Upper lobe of left lung (tissue), 6 donors: ENCODE measurements at places on chromosomes 6 and 20. TPM values are rescaled to one million over a fixed set of nuclear protein-coding genes. Genes with fewer than 3 reads are reported as not detected.
A peak's percentile ranks its signal among the peaks of the same experiment; 100 is the strongest.

NRM gene
- 6.1 TPM for total RNA-seq

GRCh38 chr6:144036835-144037195 lies 28.8 kb upstream of the PLAGL1 start:
- no peak for DNase-seq
- H3K27me3 ChIP-seq: no peaks in the 10 kb centered on the region
- peak overlapping the region; percentile 28 for H3K4me3 ChIP-seq
- no peaks in the 10 kb centered on the region for H3K4me1 ChIP-seq
- H3K36me3 ChIP-seq: no peaks in the 10 kb centered on the region

DNA sequence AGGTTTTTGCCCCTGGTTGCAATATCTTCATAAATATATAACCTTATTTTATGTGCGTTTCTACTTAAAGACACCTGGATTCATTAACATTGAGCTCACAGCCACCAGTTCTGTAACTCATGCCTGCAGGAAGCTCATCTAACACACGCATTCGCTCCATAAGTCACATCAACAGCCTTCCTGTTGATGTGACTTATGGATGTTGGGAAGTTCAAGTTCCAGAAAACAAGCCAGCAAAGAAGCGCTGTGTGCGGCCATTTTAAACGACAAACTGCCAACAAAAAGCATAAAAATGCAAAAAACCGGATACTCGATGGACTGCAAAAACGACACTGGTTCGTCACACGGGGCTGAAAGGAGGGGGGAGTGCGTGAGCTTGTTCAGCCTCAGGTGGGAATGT lies 77.9 kb upstream of the NFATC2 start:
- H3K36me3 ChIP-seq: peaks cover 22% of the 10 kb centered on the region
- DNase-seq: no peak
- H3K4me3 ChIP-seq: no peak overlapping the region
- H3K4me1 ChIP-seq: no peaks in the 10 kb centered on the region
- H3K27ac ChIP-seq: no peak overlapping the region

DNA sequence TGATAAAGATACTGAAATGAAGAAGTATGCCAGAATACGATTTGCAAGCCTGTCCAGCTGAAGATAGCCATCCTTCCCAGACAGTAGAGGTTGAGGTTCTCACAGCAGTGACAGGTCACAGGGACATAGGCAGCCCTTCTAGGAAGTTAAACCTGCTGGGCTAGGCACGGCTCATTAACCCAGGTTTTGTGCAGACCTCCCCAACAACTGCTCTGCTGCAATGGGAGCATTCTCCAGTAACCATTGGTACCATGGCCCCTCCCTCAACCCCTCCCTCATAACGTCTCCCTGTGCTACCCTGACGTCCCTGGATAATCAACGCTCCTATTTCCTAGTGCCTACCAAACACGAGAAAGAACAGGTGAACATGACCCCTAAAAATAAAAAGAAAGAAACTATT lies 15.8 kb downstream of the ID4 start:
- no peak overlapping the region for H3K4me3 ChIP-seq
- no peaks in the 10 kb centered on the region for H3K36me3 ChIP-seq
- H3K27ac ChIP-seq: no peak overlapping the region
- H3K4me1 ChIP-seq: no peaks in the 10 kb centered on the region
- no peaks in the 10 kb centered on the region for H3K27me3 ChIP-seq

DNA sequence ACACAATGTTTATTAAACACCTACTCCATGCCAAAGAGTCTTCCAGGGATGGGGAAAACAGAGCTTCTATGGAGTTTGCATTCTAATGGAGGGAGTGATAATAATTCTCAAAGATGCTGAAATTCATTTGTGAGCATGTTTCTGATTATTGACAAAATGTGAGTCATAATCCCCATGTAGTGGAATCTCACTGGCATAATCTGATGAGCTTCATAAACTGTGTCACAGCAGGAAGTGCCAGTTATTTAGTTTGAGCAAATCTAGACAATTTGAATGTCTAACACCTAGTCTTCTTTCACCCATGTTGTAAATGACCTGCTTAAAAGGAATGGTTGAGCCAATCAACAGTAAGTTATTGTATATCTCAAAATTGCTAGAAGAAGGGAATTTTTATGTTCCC lies 95.1 kb downstream of the KCNQ5 start:
- no peak for DNase-seq
- H3K27ac ChIP-seq: no peak overlapping the region
- no peaks in the 10 kb centered on the region for H3K4me1 ChIP-seq

EYS gene
- total RNA-seq: 0.46 TPM

GRCh38 chr6:83756565-83756964 lies 47.7 kb upstream of the SNAP91 start:
- H3K4me1 ChIP-seq: no peaks in the 10 kb centered on the region
- H3K27me3 ChIP-seq: no peaks in the 10 kb centered on the region
- H3K27ac ChIP-seq: no peak overlapping the region
- no peaks in the 10 kb centered on the region for H3K36me3 ChIP-seq
- no peak for DNase-seq
- H3K4me3 ChIP-seq: no peak overlapping the region

HMGCLL1 gene
- 4.3 TPM for total RNA-seq
